NCI-H2081 treated with DMSO at 0.1 percent for 48 hours (cell line): ENCODE measurements at places on chromosomes 2 and 18.

GRCh38 chr2:130337735-130338325 is 4.9 kb upstream of the IMP4 start:
- DNase-seq, result no peak

DNA sequence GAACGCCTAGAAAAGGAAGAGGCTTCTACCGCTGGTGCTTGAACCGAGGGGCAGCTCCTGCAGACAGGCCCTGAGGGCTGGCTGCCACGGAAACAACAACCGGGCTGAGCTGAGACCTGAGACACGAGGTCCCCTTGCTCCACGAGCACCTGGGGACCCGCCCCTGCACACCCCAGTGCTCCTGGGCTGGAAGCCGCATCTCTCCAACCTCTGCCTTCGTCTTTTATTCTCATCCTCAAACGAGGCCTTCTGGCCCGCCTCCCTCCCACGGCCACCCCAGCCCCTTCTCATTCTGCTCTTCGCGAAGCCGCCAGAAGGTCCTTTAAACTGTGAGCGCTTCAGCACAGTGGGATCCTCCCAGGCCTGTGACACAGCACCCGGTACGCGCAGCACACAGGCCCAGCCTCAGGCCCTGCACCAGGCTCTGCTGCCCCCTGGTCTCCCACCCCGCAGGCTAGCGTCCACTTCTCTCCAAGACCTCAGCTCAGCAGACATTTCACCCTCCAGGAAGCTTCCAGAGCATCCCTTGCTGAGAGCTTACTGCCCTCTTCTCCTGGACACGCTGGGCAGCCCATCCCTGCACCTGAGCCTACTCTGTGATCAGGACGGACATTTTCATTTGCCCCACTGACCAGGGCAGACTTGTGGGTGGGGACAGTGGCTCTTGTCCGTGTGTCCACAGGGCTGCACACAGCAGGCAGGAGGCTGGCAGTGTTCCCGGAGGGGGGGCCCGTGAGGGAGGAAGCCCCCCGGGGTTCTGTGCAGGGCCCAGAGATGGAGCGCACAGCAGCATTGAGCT is 149.7 kb downstream of the PXDN start:
- no peak for DNase-seq

DNA sequence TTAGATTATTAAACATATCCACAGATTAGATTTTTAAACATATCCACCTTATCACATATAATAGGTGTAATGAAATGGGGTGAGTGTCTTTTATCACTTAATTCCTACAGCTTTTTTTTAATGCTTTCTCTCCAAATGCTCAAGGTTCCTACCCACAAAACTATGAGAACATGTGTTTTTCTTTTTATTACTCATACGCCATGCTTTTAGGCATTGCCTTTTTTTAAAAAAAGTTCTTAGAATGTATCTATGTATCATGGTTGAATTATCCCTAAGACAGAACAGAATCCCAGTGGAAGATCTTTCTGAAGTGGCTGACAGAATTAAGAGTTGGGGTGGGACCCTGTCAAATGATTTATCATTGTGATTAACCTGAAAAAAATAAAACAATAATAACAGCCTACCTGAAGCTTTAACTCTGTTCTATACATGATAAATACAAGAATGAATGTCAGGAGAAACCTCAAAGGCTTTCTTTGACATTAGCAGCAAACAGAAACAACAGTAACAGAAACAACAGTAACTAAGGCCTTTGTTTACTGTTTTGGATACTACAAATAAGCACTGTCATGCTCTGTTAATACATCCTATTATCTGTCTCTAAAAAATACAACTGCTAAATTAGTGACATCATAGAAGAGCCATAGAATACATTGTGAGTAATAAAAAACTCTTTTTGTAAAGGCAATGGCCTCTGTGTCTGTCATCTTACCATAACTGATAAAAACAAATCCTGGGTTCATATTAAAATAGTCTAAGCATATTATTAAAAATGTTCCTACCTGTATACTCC is 4.1 kb upstream of the ZNF397 start:
- DNase-seq, result no peak

- DNase-seq, result no peak
These were observed 112.3 kb upstream of the CAVIN2 start for GRCh38 chr2:191959209-191959608.

DNA sequence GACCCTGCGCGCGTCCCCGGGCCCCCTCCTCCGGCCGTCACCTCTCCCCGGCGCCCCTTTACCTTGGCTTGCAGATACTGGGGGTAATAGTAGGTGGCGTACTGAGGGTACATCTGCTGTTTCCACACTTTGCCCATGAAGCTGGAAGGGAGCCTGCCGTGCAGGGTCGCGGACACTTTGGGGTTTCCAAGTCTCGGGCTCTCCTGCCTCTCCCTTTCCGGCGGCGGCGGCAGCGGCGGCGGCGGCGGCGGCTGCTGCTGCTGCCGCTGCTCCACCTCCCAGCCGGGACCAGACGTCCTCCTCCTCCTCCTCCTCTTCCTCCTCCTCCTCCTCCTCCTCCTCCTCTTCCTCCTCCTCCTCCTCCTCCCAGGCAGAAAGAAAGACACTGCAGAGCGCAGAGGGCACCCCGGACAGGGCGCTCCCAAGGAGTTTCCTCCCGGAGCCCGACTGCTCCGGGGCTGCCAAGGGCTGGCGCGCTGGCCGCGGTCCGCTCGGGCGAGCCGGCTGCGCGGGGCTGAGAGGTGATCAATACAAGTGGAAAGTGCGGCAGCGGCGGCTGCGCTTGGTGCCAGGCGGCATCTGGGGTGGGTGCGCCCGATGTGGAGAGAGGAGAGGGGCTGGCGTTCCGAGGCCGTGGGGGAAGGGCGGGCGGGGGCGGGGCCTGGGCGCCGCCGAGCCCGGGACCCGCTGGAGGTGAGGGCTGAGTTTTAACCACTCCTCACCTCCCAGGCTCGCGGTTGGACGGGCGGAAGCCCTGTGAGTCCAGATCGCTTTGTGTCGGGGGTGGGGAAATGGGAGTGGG is at the start of gene RBMS1:
TSS of gene RBMS1 (minus strand) at position 581 of the 802 bp plus-strand sequence. CDS start at position 137, 444 bp downstream.
- DNase-seq, result no peak

- no peak for DNase-seq
These were observed 781.1 kb upstream of the FSHR start for GRCh38 chr2:49935449-49935848.

DNA sequence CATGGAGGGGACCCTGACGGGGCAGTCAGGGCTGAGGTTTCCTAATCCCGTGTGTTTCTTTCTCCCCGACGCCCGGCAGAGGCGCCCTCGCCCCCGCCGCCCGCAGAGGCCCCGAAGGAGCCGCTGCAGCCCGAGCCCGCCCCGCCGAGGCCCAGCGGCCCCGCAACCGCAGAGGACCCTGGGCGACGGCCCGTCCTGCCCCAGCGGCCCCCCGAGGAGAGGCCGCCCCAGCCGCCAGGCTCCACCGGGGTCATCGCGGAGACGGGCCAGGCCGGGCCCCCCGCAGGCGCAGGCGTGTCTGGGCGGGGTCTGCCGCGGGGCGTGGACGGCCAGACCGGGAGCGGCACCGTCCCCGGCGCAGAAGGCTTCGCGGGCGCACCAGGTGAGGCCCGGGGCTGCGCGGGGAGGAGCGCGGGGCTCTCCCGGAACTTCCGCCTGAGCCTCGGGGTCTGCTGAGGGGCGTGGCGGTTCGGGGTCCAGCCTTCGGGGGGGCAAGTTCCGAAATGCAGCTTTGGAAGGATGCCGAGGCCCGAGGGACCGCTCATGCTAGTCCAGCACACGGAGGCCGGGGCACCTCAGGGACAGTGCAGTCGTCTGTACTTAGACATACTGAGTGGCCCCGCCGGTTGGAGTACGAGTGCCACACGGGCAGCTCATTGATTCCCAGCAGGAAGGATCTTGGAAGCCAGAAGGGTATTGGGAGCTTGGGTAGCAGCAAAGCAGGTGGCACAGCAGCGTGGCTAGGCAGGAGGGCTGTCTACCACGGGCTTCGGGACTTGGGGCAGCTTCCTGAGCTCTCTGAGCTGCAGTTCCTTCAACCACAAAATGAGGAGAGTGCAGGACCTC is 60.1 kb downstream of the EMILIN2 start:
- DNase-seq, result no peak

GRCh38 chr2:221567809-221568208 is 4.3 kb downstream of the EPHA4 start:
- DNase-seq, result no peak

DNA sequence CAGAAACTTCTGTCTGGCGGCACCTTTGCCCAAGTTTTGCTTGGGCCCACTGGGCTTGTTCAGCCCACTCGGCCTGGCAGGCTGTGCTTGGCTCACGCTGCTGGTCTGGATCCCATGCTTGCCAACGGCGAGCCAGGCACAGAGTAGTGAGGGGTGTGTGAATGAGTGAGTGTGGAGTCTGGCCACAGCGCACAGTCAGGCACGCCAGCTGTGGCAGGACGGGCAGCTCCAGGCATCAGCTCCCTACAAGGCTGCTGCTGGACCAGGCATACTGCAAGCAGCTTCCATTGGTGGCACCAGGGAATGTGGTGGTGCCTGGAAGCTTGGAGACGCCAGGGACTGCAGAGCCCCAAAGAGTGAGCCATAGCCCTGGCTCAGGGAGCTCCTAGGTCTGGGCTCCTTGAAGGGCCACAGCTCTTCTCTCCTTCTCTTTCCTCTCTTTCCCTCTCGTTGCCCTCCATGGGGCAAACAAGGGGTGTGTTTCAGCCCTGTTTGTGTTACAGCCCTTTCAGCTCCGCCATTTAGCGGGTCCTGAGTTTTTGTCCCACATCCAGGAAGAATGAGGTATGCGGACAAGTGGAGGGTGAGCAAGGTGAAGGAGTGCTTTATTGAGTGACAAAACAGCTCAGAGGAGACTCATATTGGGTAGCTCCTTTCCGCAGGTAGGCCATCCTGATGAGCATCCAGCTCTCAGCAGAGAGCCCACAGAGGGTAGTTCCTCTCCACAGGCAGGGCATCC is 73.0 kb downstream of the AGPS start:
- no peak for DNase-seq

GRCh38 chr18:79510046-79510685 is 114.4 kb downstream of the NFATC1 start:
- DNase-seq, result no peak

DNA sequence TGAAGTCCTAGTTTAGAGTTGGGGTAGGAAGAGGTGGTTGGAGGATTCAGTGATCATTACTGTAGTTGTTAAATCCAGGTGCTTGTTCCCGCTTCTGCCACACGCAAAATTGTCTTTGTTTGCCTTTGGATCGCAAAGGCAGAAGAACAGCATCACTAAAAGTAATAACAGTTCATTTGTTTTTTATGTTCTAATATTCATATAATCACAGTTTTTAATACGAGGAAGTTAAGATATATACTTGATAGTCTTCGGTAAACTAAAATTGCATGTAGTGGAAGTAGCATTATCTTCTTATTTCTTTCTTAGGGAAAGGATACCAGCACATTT is 365 bp downstream of the NDUFB3 start:
- DNase-seq, result no peak

- no peak for DNase-seq
These were observed 129.3 kb downstream of the GLI2 start for GRCh38 chr2:120864981-120865380.

- DNase-seq, result no peak
These were observed 231.2 kb upstream of the FOSL2 start for GRCh38 chr2:28161466-28161865.

- no peak for DNase-seq
These were observed 77.0 kb upstream of the SPOPL start for GRCh38 chr2:138424436-138425140.

DNA sequence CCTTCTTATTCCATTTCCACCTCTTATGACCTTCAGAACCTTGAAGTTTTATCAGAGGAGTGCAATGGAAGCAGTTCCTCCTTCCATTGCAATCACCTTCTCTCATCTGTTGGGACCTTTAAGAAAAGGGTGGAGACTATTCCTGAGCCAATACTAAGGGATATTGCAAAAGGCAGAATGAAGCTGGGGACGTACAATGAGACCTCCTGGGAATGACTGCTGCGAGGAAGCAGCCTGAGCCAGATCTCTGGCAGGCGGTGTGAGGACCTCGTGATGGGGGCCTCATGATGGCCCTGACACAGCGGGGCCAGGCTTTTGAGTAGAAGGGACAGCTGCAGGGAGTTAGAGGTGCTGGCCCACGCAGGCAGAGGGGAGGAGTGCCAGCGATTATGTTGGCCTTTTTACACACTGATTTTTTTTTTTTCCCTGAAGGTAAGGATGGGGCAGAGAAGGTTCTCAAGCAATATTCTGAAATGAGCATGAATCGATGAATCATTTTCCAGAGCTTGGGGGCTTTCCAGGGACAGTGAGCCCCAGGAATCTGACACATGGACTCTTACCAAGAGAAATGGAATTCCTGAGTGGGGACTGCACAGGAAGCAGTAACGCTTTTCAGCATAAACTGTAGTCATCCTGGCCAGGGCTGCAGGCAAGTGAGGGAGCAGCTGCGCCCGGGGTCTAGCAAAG is 40.0 kb upstream of the LAPTM4A start:
- DNase-seq, result no peak

GRCh38 chr2:30584116-30584515 is 137.1 kb downstream of the LCLAT1 start:
- no peak for DNase-seq

- no peak for DNase-seq
These were observed 65.8 kb downstream of the DCDC2C start for GRCh38 chr2:3768960-3769765.

DNA sequence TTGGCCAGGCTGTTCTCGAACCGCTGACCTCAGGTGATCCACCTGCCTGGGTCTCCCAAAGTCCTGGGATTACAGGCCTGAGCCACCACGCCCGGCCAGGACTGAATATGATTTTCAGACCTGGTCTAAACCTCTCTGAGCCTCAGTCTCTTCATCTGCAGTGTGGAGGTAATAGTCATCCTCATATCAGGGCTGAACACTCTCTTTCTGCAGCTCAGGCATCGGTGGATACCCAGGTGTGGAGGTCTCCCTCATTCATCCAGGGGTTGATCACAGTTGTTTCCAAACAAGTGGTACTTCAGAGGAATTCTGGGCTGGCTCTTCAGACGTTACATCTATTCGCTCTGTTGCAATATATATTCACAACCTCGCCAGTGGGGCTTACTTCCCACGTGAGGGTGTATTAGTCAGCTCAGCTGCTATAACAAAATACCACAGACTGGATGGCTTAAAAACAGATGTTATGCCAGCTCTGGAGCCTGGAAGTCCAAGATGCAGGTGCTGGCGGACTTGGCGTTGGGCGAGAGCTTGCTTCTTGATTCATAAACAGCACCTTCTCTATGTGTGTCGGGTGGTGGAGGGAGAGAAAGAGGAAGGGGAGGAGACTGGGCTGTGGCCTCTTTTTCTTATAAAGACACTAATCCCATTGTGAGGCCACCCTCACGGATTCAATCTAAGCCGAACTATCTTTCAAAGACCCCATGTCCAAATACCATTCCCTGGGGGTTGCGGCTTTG is 2.9 kb upstream of the MBP start:
- no peak for DNase-seq

DNA sequence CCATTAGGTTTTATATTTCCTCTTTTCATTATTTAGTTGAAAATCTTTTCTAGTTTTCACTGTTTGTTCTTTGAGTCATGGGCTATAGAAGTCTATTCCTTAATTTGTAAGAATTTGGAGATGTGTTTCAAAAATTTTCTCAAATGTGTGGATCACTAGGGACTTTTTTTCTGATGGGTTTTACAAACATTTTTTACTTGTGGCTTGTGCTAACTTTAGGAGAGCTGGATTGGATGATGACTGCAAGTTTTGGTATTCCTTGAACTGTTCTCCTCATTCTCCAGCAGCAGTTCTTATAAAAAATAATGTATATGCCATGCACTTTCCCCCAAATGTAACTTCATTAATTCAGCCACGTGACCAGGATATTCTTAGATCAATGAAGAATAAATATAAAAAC is 94.7 kb upstream of the CWC22 start:
- no peak for DNase-seq

- DNase-seq, result no peak
These were observed 51.3 kb downstream of the LIPG start for GRCh38 chr18:49613141-49613640.
